ENCODE measurements at places on chromosomes 7 and 10. TPM values are rescaled to one million over a fixed set of nuclear protein-coding genes. Genes with fewer than 3 reads are reported as not detected.

POP7 gene
- polyA plus RNA-seq, result 22.9 TPM

CYP3A5 gene
- 1.5 TPM for polyA plus RNA-seq

SVIL gene
- polyA plus RNA-seq, result 42.5 TPM

PAXIP1 gene
- 24.0 TPM for polyA plus RNA-seq

SLC13A1 gene
- polyA plus RNA-seq, result 20.0 TPM

OR9A2 gene
- polyA plus RNA-seq, result not detected

ZNF485 gene
- polyA plus RNA-seq, result 5.9 TPM

LRIT1 gene
- polyA plus RNA-seq, result not detected

CARD11 gene
- 1.3 TPM for polyA plus RNA-seq

PMS2 gene
- polyA plus RNA-seq, result 21.5 TPM

HSPA12A gene
- polyA plus RNA-seq, result 50.5 TPM

TMEM26 gene
- polyA plus RNA-seq, result 9.6 TPM

All from left renal cortex interstitium (tissue), 4 donors.